ENCODE measurements at places on chromosomes 16 and 17.

- DNase-seq = no peak
Observed at GRCh38 chr16:12815361-12815760, 11.7 kb upstream of the CPPED1 start.

GRCh38 chr17:2089021-2089422, 34.1 kb downstream of the HIC1 start:
- peak; percentile 90 for DNase-seq

- no peak for DNase-seq
Observed at GRCh38 chr16:1929105-1929504, 10.9 kb upstream of the HS3ST6 start.

GRCh38 chr17:52740006-52740405, 581.5 kb upstream of the CA10 start:
- no peak for DNase-seq

- no peak for DNase-seq
Observed at GRCh38 chr16:76875898-76876297, 315.1 kb upstream of the MON1B start.

DNA sequence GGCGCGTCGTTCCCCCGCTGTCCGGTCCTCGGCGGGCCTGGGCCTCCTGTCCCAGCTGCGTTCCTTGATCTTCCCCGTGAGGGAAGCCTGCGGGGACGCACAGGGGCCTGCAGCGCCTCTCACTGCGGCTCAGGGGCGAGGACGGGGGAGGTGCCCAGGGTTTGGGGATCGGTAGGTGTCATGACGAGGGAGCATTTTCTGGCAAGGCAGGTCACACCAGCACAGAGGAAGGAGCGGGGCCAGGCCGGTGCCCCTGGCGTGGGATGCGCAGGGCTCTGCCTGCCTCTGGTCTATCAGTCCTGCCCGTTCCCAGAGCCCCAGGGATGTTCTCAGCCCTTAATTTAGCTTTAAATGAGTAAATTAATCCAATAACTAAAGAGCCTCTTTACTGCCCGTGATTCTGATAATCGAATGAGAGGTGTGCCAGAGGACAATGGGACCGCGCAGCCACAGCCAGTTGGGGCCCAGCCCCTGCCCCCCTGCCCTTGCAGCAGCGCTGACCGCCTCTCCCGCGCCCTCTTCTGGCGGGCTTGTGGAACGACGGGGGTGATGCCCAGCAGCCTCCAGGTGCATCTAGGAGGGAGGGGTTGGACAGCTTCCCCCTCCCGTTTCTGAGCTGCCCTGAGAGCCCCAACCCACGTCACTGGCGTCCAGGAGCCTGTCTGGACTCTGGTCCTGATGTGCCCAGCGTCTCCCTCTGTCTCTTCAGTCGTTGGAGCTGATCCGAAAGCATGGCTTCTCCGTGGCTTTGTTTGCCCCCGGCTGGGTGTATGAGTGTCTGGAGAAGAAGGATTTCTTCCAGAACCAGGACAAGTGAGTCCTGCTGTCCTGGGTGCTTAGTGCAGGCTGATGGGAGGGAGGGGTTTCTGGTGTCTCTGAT, 7.9 kb downstream of the ENGASE start:
- DNase-seq = no peak

- DNase-seq = peak; percentile 86
Observed at GRCh38 chr16:29674188-29674587, 4.8 kb upstream of the QPRT start.

- DNase-seq = peak; percentile 29
Observed at GRCh38 chr17:61000911-61001310, 323.3 kb downstream of the BCAS3 start.

GRCh38 chr17:66737524-66737923, 97.4 kb upstream of the CACNG5 start:
- DNase-seq = peak; percentile 62

DNA sequence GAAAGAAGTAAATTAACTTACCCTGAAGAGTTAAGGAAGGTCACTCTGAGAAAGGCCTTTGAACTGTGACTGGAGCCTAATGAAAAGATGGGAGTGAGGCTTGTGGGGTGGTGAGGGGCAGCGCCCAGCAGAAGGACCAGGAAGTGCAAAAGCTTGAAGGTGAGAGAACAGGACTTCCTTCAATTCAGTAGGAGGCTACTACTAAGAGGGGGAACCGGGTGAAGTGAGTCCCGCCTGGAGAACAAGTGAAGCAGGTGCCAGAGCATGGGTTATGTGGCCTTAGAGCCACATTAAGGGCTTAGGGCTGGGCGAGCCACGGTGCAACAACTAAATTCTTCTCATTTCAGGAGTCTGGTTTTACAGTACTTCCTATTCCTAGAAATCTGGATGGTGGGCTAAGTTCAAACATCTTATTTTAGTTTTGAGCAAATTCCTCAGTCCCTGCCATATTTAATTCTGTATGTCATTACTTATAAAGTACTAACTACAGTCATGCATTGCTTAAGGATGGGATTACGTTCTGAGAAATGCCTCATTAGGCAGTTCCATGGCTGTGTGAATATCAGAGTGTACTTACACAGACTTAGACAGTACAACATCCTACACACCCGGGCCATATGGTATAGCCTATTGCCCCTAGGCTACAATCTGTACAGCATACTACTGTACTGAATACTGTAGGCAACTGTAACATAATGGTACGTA, 5.1 kb downstream of the CFAP20 start:
- no peak for DNase-seq

DNA sequence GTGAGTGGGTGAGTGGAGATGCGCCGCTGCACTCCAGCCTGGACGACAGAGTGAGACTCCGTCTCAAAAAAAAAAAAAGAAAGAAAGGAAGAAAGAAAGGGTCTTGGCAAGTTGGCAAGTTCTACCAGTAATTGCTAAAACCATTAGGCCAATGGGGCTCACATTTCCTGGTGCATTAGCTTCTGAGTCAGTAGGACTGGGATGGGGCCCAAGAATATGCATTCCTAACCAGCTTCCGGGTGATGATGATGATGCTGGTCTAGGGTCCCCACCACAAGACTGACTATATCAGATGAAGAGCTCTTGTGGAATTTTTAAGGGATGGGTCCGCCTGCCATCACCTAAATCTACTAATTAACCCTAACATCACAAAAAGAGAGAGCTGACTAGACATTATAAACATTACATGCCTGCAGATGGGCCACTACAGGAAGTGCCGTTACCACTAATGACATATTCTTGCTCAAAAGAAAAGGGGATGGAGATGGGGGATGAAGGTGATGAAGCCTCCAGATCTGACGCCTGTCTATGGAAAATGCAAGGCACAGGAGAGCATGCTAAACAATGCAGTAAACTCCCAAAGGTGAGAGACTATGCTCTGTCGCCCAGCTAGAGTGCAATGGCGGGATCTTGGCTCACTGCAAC, 13.1 kb downstream of the MYH11 start:
- DNase-seq = no peak

GRCh38 chr16:54055864-54056263, 230.7 kb downstream of the IRX3 start:
- DNase-seq = no peak

Data from muscle of back (tissue), 13 donors.